ENCODE measurements at places on chromosomes 6 and 20. TPM values are rescaled to one million over a fixed set of nuclear protein-coding genes. Genes with fewer than 3 reads are reported as not detected.

The PLA2G7 gene
- total RNA-seq = not detected

The DNPH1 gene
- total RNA-seq = 44.8 TPM

The IRF4 gene
- not detected for total RNA-seq

The BPIFB1 gene
- total RNA-seq = not detected

The SLPI gene
- 0.69 TPM for total RNA-seq

The CCN6 gene
- total RNA-seq = not detected

The ZNF391 gene
- total RNA-seq = 0.26 TPM

The GSTA3 gene
- total RNA-seq = not detected

The RRAGD gene
- 0.43 TPM for total RNA-seq

The OR2H1 gene
- total RNA-seq = not detected

The TOMM6 gene
- 33.9 TPM for total RNA-seq

The GID8 gene
- 43.9 TPM for total RNA-seq

The THBD gene
- 7.2 TPM for total RNA-seq

The TINAG gene
- total RNA-seq = not detected

The KIF25 gene
- total RNA-seq = not detected

The SPDEF gene
- total RNA-seq = not detected
